ENCODE measurements at places on chromosomes 5 and 9. TPM values are rescaled to one million over a fixed set of nuclear protein-coding genes. Genes with fewer than 3 reads are reported as not detected.

DNA sequence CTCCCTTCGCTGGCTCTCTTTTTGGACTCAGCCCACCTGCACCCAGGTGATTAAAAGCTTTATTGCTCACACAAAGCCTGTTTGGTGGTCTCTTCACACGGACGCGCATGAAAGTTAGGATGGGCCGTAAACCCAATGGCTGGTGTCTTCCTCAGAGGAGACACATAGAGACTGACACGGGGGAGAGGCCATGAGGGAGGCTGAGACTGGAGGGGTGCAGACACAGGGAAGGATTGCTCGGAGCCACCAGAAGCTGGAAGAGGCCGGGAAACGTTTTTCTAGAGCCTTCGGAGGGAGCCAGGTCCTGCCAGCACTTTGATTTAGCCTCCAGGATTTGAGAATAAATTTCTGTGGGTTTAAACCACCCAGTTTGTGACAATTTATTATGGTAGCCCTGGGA is 274.9 kb downstream of the AGTPBP1 start:
- H3K27ac ChIP-seq, result no peak overlapping the region
- H3K27me3 ChIP-seq, result no peaks in the 10 kb centered on the region
- DNase-seq, result no peak
- no peak overlapping the region for H3K4me3 ChIP-seq
- H3K36me3 ChIP-seq, result no peaks in the 10 kb centered on the region
- no peaks in the 10 kb centered on the region for H3K4me1 ChIP-seq

ENTPD2 gene
- total RNA-seq, result 0.87 TPM

DNA sequence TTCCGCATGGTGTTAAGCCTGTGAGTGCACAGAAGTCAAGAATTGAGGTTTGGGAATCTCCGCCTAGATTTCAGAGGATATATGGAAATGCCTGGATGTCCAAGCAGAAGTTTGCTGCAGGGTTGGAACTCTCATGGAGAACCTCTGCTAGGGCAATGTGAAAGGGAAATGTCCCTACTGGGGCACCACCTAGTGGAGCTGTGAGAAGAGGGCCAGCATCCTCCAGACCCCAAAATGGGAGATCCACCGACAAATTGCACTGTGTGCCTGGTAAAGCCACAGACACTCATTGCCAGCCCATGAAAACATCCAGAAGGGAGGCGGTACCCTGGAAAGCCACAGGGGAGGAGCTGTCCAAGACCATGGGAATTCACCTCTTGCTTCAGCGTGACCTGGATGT is 3.6 kb upstream of the SAXO1 start:
- H3K27ac ChIP-seq, result no peak overlapping the region
- H3K4me1 ChIP-seq, result no peaks in the 10 kb centered on the region
- no peaks in the 10 kb centered on the region for H3K36me3 ChIP-seq
- no peaks in the 10 kb centered on the region for H3K27me3 ChIP-seq

DNA sequence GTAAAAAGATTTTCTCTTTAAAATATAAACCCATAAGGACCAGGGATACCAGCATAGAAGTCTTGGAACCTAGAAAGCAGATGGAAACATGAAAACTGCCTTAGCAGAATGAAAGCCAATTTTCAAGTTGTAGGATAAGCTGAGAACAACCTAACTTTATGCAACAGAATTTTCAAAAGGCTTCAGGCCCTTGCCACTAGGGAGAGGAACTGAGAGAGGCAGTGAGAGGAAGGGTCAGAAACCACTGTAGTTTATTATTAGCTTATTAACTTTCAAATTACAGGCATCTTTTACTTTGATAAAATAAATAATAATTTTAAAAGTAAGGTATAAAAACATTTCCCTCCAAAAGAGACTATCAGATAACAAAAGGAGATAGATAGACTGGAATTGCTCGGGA is 33.4 kb downstream of the FAM81B start:
- DNase-seq, result no peak
- H3K36me3 ChIP-seq, result no peaks in the 10 kb centered on the region
- H3K27ac ChIP-seq, result no peak overlapping the region

GRCh38 chr9:123614306-123615263 is 258.6 kb downstream of the CRB2 start:
- DNase-seq, result no peak
- H3K36me3 ChIP-seq, result peaks cover 3% of the 10 kb centered on the region
- no peak overlapping the region for H3K4me3 ChIP-seq
- H3K27me3 ChIP-seq, result no peaks in the 10 kb centered on the region
- no peaks in the 10 kb centered on the region for H3K4me1 ChIP-seq
- no peak overlapping the region for H3K27ac ChIP-seq

GRCh38 chr5:35626553-35626952 is 8.9 kb downstream of the SPEF2 start:
- no peak overlapping the region for H3K27ac ChIP-seq
- no peaks in the 10 kb centered on the region for H3K4me1 ChIP-seq
- no peaks in the 10 kb centered on the region for H3K27me3 ChIP-seq
- no peaks in the 10 kb centered on the region for H3K36me3 ChIP-seq

TCOF1 gene
- total RNA-seq, result 21.8 TPM

DNA sequence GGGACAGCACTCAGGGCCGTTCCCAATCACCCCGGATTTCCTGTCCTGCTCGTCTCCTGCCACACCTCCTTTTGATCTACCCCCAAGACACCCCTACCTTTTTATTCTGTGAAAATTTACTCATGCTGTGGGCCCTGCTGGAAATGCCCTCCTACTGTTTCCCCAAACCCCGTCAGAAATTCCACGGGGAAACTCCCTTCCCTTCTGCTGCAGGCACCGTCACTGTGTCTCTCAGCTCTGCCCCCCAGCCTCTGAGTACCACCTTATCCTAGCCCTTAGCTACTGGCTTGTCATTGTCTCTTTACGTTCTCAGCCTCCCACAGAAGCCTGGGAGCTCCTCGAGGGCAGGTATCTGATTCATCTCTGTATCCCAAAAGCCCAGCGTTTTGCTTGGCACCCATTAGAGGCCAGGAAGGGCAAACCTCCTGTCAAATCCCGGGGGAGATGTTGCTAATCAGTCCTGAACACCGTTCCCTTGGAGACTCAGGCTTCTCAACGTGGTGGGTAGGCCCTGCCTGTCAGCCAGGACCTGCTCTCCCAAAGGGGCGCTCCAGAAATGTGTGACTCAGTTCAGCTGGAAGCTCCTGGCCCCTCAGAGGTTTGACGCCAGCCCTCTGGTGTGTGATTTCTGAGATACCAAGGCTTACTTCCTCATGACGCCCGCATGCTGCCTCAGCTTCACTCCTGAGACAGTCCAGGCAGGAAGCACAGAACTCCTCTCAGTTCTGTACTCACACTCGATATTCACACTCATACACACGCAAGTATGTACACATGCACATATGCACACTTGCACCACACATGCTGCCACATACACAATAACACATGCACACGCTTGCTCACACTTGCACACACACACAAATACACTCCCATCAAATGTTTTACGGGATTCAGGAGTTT is 50.7 kb upstream of the GRHPR start:
- no peaks in the 10 kb centered on the region for H3K27me3 ChIP-seq
- H3K36me3 ChIP-seq, result no peaks in the 10 kb centered on the region
- H3K4me1 ChIP-seq, result no peaks in the 10 kb centered on the region
- no peak overlapping the region for H3K27ac ChIP-seq
- no peak overlapping the region for H3K4me3 ChIP-seq
- no peak for DNase-seq

GRCh38 chr9:93190133-93190525 is 6.2 kb downstream of the WNK2 start:
- no peak overlapping the region for H3K4me3 ChIP-seq
- peaks cover under 1% of the 10 kb centered on the region for H3K4me1 ChIP-seq
- H3K27ac ChIP-seq, result no peak overlapping the region

DNA sequence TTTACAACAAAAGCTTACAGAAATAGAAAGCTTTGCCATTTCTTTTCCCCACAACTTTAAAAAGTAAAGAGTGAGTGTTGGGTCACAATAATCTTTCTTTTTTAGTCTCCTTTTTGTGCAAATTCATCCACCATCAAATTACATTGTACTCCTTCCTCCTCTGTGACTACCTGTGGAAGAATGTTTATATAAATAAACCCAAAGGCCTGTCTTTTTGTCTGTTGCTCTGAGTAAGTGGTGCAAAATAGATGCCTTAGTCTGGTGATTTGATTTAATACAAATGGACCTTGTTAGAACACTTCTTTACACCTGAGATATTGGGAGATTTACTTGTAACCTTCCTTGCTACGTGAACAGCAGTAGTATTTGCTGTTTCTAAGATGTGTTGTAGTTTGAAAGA is 53.5 kb upstream of the TAF11L2 start:
- peak overlapping the region; percentile 82 for H3K27ac ChIP-seq
- no peaks in the 10 kb centered on the region for H3K4me1 ChIP-seq
- no peaks in the 10 kb centered on the region for H3K27me3 ChIP-seq
- H3K36me3 ChIP-seq, result no peaks in the 10 kb centered on the region

ENTREP1 gene
- total RNA-seq, result 16.8 TPM

GRCh38 chr5:10607666-10608073 is 43.8 kb downstream of the ANKRD33B start:
- no peaks in the 10 kb centered on the region for H3K36me3 ChIP-seq
- DNase-seq, result no peak
- no peak overlapping the region for H3K4me3 ChIP-seq

GRCh38 chr5:79954620-79955019 is 36.4 kb downstream of the MTX3 start:
- DNase-seq, result no peak
- H3K4me1 ChIP-seq, result no peaks in the 10 kb centered on the region
- no peaks in the 10 kb centered on the region for H3K36me3 ChIP-seq
- H3K27me3 ChIP-seq, result no peaks in the 10 kb centered on the region

DOLK gene
- total RNA-seq, result 14.9 TPM

NME5 gene
- total RNA-seq, result 7.0 TPM

PHYHD1 gene
- 49.4 TPM for total RNA-seq

IL6ST gene
- total RNA-seq, result 309 TPM

GRCh38 chr5:1159341-1159675 is 42.1 kb upstream of the SLC6A19 start:
- H3K4me1 ChIP-seq, result peaks cover 17% of the 10 kb centered on the region
- no peak overlapping the region for H3K27ac ChIP-seq
- no peak for DNase-seq
- H3K27me3 ChIP-seq, result peaks cover 18% of the 10 kb centered on the region
- H3K4me3 ChIP-seq, result no peak overlapping the region
- H3K36me3 ChIP-seq, result no peaks in the 10 kb centered on the region

GRCh38 chr9:101877439-101877838 is 139.0 kb upstream of the GRIN3A start:
- no peaks in the 10 kb centered on the region for H3K4me1 ChIP-seq
- H3K36me3 ChIP-seq, result no peaks in the 10 kb centered on the region
- no peak overlapping the region for H3K4me3 ChIP-seq
- no peaks in the 10 kb centered on the region for H3K27me3 ChIP-seq
- H3K27ac ChIP-seq, result no peak overlapping the region
- no peak for DNase-seq

AK1 gene
- 111 TPM for total RNA-seq

DNA sequence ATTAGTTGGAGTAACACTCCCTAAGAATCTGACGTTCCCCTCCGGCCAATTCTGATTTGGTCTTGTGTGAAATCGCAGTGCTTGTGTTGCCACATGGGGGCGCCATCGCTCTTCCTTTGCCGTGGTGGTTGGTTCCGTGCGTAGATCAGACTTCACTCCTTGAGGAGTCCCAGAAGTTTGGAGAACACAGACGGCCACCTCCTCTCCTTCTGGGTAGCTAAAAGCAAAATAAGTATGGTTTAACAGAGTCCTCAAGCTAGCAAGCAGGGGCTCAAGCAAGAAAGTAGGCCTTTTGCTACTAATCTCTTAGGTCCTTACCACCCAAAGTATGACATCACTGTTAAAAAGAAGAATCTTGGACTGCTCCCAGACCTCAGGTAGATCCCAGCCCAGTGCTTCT is 59.5 kb downstream of the HSPA4 start:
- H3K4me1 ChIP-seq, result peaks cover 5% of the 10 kb centered on the region
- H3K27ac ChIP-seq, result no peak overlapping the region
- no peaks in the 10 kb centered on the region for H3K27me3 ChIP-seq
- no peaks in the 10 kb centered on the region for H3K36me3 ChIP-seq

SPINK4 gene
- not detected for total RNA-seq

DNA sequence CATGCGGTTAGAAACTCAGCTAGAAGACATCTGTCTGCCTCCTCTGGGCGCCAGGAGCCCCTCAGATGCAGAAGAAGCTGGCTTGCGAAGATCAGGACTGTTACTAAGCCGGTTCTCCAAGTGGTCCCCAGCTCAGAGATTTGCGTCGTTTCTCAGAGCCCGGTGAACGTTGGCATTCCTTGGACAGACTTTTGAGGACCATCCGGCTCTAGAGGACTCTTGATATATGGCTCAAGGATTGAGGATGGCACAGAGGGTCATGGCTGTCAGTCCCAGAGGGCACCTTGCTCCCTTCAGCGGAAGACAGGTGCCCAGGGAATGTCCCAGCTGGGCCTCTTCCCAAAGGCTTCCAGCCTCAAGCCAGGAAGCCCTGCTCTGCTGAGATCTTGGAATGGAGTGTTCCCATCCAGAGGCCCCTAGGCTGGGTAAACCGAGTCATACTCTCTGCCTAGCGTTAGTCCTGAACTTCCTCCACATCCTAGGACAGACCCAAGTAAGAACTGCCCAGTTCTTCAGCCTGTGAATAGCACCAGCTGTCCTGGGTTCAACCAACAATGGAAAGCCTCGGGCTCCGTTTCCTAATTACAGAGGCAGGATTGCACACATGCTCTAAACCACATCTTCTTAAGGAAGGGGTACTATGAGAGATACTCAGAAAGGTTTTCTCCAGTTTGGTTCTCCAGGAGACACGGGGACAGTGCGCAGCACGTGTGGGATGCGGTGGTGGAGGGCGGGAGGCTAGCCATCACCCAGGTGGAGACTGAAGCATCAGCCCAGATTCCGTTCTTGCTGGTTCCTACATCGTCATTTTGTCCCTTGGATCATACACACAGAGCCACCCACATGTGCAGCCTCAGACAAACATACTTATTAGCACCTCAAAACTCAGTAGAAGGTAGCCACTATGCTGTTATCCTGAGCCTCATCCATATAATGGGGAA is 51.4 kb downstream of the ZNF354C start:
- H3K4me1 ChIP-seq, result no peaks in the 10 kb centered on the region
- DNase-seq, result no peak
- H3K27me3 ChIP-seq, result no peaks in the 10 kb centered on the region
- no peak overlapping the region for H3K4me3 ChIP-seq

GRCh38 chr5:172949426-172949825 is 9.8 kb upstream of the RPL26L1 start:
- H3K4me3 ChIP-seq, result no peak overlapping the region
- peaks cover 54% of the 10 kb centered on the region for H3K36me3 ChIP-seq
- H3K27ac ChIP-seq, result no peak overlapping the region
- no peaks in the 10 kb centered on the region for H3K4me1 ChIP-seq

GFI1B gene
- total RNA-seq, result 0.18 TPM

DNA sequence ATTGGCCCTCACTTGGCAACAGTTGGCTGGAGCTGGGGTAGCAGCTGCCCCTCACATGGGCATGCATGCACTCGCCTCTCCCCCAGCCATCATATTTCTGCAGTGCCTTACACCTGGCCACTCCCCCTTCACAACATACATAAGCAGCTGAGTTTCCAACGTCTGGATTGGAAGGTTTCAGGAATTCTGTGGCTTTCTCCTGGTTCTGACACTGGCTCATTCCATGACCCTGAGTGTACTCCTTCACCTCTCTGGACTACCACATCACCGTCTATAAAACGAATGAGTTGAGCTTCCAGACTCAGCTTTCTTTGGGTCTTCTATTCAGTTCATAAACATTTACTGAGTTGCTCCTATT is 84.3 kb downstream of the GALNT10 start:
- no peak overlapping the region for H3K4me3 ChIP-seq
- H3K4me1 ChIP-seq, result peaks cover 3% of the 10 kb centered on the region
- H3K36me3 ChIP-seq, result no peaks in the 10 kb centered on the region
- DNase-seq, result no peak
- no peaks in the 10 kb centered on the region for H3K27me3 ChIP-seq

- peak overlapping the region; percentile 53 for H3K27ac ChIP-seq
- H3K36me3 ChIP-seq, result no peaks in the 10 kb centered on the region
- no peaks in the 10 kb centered on the region for H3K27me3 ChIP-seq
- no peak overlapping the region for H3K4me3 ChIP-seq
- peaks cover 7% of the 10 kb centered on the region for H3K4me1 ChIP-seq
Observed at GRCh38 chr5:137696481-137696880, 39.4 kb downstream of the KLHL3 start.

All from left lung (tissue), 14 donors.